Activated CD8-positive, alpha-beta T cell treated with anti-CD3 and anti-CD28 coated beads for 36 hours (primary cell): ENCODE measurements at places on chromosomes 5 and 9. TPM values are rescaled to one million over a fixed set of nuclear protein-coding genes. Genes with fewer than 3 reads are reported as not detected.

The FAM151B gene
- 0.25 TPM for total RNA-seq

The GNA14 gene
- total RNA-seq, result not detected

The OTULINL gene
- total RNA-seq, result 21.1 TPM

The C9orf50 gene
- total RNA-seq, result not detected

The CNTFR gene
- total RNA-seq, result not detected

The KIF2A gene
- total RNA-seq, result 257 TPM

The ANKRD33B gene
- total RNA-seq, result 13.6 TPM

The PRDM9 gene
- not detected for total RNA-seq

The GFM2 gene
- 30.5 TPM for total RNA-seq

The SLCO4C1 gene
- 0.38 TPM for total RNA-seq

The TRPM6 gene
- not detected for total RNA-seq

The NR5A1 gene
- total RNA-seq, result not detected

The IL17B gene
- total RNA-seq, result not detected

GRCh38 chr9:69279084-69279731 lies 45.8 kb upstream of the ENTREP1 start:
- DNase-seq, result peak; percentile 37

DNA sequence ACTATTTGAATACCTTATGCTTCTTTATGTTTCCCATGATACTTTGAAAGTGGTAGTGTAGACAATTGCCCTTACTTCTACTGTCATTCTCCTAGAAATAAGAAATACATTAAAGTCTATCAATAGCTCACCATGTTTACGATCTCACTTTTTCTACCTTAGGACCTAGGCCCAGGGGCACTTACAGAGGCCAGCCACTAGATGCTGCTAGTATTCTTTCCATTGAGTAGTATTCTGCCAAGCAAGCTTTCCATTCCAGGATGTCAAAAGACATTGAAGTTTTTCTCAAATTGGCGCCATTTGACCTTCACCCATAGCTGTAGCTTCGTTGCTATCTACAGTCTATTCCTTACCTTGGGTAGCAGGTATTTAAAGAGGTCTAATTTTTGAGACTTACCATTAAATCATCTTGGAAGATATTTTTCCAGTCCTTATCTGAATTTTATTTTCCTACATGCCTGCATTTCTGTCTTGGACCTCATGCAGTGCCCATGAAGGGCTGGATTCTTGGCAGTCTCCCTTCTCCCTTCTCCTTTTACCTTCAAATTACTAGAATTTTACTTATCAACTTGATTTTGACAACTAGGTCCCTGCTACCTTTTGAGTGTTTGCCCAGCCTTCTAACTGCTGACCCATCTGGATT lies 246.0 kb upstream of the NUDT12 start:
- DNase-seq, result peak; percentile 5

GRCh38 chr5:23411994-23412393 lies 95.4 kb upstream of the PRDM9 start:
- no peak for DNase-seq

DNA sequence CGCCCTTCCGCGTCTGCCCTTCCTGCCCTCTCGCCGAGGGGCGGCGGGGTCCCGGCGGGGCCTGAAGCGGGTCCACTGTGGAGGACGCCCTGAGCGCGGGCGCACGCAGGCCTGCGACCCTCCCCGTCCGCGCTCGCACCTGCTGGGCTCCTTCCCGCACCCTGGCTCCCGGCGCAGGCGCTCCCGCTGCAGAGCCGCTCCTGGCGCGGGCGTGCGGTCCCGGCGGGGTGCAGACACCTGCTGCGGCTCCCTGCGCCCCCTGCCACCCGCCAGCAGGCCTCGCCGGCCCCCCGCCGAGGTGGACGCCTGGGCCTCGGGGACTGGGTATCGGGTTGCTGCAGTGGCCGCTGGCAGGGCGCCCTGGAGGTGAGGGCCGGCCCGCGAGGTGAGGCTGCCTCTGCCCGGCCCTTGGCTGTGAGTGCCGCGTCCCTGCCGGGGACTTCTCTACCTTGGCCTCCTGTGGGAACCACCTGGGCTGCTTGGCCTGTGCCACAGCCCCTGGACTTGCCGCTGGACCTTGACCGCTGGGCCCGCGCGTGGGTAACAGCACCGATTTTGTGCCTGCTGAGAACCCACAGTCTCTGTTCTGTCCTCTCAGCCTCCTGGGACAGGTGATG lies 627 bp downstream of the ARRDC1 start:
- no peak for DNase-seq

- DNase-seq, result no peak
Measured at GRCh38 chr5:135391869-135392255, 7.2 kb downstream of the MACROH2A1 start.

DNA sequence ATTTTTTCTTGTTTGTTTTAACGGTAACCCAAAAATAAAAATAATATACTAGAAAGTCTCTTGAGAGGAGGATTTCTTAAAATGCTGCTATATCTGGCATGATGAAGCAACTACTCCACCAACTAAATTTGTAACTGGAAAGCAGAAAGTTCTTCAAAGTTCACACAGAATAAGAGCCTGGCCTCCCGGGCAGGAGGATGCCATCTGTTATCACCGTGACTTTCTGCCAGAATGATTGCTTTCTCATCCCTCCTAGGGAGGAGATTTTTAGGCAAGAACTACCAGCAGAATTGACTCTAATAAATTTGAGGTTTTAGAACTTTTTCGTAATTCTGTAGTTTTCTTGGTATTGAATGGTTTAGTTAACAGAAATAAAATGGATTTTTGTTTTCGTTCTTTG lies 464.6 kb upstream of the ACTBL2 start:
- no peak for DNase-seq

DNA sequence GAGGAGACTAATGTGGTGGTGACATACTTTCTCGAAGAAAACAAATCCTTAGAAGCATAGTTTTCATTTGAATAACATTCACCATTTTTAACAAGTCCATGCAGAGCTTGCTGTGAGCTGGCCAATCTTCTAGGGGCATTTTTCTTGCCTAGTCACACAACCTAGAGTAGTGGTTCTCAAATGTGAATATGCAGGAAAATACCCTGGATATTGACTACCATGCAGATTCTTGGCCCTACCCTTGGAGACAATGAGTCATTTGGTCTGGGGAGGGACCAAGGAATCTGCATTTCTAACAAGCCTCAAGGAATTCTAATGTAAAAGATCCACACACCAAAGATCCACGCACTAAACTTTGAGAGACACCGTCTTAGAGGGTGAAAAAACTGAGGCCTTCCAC lies 23.5 kb downstream of the GDNF start:
- DNase-seq, result no peak

GRCh38 chr5:63774939-63775338 lies 187.3 kb downstream of the HTR1A start:
- DNase-seq, result no peak

GRCh38 chr9:125346080-125346732 lies 84.6 kb downstream of the GAPVD1 start:
- DNase-seq, result no peak

- DNase-seq, result no peak
Measured at GRCh38 chr5:173062141-173062540, 6.0 kb downstream of the CREBRF start.

- no peak for DNase-seq
Measured at GRCh38 chr5:11426442-11426841, 477.8 kb downstream of the CTNND2 start.

- no peak for DNase-seq
Measured at GRCh38 chr9:85647571-85647970, 94.2 kb downstream of the AGTPBP1 start.

- DNase-seq, result no peak
Measured at GRCh38 chr9:135991771-135992170, 30.6 kb upstream of the UBAC1 start.

GRCh38 chr5:156431956-156432829 lies 105.2 kb downstream of the SGCD start:
- no peak for DNase-seq

DNA sequence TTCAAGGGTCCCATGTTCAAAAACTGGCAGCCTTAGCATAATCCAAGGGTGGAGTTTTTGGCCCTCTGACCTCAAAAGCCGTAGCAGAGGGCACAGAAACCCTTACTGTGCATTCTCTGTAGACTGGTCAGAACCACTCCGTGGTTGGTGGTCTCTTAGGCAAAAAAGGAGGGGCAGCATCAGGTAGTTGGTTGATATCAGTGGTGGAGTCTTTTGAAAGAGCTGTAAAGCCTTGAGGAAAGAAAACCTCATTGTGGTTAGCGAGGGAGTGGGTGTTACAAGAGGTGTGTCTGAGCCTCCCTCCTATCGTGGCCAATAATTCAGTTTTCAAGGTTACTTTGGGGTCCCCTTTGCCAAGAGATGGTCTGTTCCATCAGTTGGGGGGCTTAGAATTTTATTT lies 40.9 kb downstream of the ARHGEF28 start:
- no peak for DNase-seq

DNA sequence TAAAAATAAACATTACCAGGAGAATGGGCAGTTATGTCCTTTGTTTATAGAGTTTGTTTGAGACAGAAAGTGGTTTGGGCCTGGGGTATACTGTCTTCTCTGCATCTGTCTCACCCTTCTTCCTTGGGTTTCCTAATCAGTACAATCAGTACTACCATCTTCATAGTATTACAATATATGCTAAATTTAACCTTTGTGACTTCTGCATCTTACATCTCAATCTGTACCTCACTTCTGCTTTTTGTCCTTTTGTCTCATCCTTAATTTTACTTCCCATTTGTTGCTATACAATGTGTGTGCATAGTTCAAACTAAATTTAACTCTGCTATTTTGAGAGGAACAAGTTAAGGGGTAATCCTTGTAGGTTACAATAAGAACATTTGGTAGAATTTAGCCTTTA lies 19.6 kb downstream of the FBXO38 start:
- no peak for DNase-seq

- no peak for DNase-seq
Measured at GRCh38 chr5:81835814-81836367, 85.0 kb upstream of the SSBP2 start.

DNA sequence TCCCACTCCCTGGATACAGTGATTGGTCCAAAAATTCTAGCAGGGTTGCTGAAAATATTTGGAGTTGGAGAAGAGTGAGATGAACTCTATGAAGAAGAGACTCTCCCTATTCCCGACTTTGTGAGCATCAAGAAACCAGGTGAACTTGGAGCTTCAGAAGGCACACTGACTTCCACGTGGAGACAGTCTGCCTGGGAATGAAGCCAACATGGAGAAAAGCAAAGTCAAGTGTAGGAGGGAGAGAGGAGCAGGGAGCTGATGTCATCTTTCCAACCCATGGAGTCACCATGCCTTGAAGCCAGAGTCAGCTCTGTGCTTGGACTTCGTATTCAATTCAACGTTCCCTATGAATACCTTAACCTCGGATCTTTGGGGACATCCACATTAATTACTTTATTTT lies 125.1 kb downstream of the NPR3 start:
- no peak for DNase-seq

DNA sequence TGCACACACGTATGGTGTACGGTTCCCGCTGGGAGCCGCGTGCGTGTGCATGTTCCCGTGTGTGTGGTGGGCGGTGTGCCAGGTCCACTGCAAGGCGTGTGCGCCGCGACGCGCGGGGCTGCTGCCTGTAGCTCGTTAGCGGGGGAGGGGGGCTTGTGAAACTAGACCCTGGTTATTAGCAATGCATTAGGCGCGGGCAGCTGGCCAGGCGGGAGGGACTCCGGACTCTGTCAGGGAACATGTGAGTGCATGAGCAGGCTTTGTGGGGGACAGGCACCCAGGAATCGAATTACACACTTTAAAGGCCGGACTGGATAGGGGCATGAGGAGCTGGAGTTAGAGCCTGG lies 32.2 kb upstream of the ENHO start:
- DNase-seq, result no peak

- DNase-seq, result no peak
Measured at GRCh38 chr9:94785215-94786169, 59.0 kb downstream of the AOPEP start.

DNA sequence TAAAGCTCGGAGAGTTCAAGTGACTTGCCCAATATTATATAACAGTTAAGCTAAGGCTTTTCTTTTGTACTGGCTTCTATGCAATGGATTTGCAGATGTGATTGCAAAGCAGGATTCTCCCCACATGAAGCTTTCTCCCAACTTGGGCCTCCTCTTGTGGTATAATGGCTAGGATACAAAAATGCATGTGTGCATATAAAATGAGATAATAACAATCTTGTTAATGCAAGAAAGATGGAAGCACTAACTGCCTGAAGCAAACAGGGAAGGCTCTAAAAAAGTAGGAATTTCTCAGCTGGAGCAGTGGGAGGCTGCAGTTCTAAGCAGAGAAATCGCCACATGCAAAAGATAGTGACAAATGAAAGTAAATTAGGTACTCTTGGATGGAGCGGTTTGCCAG lies 444.2 kb upstream of the RIOK2 start:
- no peak for DNase-seq

DNA sequence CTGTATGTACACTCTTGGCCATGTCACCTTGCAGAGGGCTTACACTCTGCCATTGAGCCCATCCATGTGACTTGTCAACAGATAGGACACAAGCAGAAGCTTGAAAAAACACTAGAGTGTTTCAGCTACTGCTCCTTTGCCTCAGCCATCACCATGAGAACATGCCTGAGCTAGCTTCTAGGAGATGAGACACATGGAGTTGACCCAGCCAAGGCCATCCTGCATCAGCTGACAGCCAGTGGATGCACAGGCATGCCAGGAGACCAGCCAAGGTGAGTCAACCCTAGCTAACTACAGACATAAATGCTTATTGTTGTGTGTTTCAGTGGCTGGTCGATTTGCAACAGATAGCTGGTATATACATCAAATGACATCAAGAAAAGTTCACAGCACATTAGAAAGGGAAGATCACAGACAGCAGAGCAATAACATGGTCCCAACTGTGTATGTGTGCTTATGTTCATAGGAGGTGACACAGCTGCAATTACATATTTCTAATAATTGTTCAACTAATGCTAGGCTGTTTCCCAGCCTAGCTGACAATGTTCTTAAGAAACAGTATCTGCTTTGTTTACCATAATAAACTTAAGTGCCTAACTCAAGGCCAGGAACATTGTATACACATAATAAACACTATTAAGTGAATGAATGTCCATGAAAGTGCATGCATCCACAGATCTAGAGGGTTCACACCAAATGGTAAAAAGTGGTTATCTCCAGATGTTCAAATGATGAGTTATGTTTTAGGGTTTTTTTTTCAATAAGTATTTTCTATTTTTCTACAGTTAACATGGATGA lies 105.7 kb downstream of the SPOCK1 start:
- no peak for DNase-seq

DNA sequence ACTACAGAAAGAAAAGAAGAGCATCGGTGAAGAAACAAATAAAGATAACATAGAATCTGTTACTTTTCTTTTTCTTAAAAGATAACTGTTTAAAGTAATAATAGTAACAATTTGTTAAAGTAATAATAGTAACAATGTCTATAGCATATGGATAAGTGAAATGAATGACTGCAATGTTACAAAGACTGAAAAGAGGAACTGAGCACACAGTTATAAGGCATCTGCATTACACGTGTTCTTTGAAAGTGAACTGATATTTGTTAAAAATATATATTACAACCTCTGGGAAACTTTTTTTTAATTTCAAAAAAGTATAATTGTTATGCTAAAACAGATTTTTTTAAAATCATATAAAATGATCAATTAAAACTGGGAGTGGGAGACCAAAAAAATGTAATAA lies 88.4 kb upstream of the FST start:
- DNase-seq, result no peak

DNA sequence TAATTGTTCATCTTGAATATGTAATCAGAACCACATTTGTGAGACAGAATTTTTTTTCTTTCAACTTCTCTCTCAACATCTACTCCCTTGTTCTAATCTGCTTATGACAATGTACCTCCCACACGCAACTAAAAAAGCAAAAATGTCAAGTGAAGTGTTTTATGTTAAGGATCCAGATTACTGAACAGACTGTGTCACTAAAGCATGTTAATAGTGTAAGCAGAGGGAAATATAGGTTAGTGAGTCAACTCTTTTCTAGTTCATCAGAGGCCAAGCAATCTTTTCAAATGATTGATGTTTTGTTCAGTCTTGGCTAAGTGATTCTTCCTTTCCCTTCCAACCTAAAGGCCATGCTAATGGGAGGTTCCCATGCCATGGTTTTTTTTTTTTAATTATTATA lies 34.7 kb upstream of the IDNK start:
- no peak for DNase-seq
